ENCODE measurements at places on chromosomes 7 and 10.

GRCh38 chr7:102119213-102119651, 167.4 kb upstream of the SH2B2 start:
- no peak for DNase-seq

DNA sequence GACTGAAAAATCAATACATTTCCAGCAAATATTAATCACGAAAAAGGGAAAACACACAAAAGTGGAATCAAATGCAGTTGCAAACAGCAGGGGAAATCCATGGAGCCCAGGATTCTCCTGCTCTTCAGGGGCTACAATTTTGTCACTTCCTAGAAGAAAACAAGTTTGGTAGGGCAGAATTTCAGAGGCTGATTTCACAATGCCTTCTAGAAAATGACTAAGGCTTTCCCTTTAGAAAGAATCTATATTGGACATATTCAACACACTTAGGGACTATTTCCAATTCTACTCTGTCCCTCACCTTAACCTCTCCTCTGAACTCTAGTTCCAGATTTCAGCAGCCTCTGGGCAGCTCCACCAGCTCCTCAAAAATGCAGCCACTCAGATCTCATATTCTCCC, 111.3 kb downstream of the HECTD2 start:
- no peak for DNase-seq

DNA sequence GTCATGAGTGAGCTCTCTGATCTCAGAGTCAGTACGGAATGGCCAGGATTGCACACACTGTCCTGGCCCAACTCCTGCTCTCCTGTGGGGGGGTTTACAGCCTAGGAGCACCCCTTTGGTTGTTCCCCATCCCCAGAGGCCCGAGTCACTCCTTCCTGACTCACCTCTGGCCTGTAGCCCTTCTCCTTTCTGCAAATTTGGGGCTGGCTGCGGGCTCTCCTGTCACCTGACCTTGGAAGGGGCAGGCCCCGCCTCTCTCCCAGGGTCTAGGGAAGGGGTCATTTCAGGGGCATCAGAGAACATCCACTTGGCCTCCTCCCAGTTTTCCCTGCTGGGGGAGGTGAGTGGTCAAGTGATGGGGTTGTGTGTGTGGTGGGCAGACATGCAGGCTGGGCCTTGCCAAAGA, 1.7 kb downstream of the NYAP1 start:
- DNase-seq: no peak

DNA sequence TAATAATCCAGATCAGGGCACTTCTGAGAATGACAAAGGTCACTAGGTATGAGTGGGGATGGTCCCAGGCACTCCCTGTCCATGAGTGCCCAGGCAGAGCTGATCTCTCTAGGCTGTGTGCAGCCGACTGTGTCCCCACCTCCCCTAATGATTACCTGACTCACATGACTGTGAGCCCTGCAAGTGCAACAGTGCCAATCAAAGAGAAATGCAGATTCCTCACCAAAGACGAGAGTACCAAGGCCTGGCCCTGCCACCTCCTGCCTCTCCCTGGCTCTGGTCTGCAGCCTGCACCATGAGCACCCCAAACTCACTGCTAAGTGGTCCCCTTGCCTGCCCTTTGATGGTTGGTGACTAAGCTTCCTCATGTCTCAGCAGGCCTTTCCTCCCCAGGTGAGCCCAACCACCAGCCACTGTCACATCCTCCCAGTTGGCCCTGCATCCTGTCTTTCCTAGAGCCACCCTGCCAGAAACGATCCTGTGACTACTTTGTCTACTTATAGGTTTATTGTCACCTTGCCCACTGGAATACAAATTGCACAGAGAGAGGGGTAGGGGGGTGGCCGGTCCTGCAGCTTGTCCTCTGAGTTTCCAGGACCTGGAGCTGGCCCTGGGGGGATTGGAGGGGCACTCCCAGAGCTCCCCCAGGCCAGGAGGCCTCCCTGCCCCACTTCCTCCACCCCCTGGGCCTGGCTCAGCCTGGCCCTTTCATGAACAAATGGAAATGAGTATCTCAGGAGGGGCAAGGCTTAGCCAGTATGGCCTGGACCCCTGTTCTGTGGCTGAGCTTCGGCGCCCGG, 22.4 kb upstream of the GDF10 start:
- peak; percentile 70 for DNase-seq

DNA sequence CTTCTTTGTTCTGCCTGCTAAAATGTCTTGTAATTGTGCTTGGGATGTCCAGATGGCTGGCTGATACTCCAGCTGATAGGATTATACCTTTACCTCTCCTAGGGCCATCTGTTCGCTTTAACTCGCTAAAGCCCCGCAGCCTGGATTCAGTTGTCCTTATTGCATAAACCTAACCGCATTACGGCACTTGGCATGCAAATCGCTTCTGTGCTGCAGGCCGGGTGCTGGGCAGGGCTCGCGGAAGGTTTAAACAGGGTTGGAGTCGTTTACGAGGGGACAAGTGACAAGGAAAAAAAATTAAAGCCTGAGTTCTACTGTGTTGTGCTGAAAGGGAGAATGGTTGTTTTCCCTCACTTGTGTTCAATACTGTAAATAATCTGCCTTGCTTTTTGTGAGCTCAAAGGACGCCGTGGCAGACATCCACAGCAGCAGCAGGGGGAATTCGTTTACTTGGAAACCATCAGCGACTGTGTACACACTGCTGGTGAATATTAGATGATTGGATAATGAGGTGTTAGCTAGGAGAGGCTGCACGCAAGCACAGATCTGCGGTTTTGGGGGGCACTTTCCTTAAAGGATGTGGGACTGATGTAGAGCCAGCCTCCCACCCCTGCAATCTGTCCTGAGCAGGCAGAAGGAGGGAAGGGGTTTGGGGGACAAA, 93.0 kb downstream of the EBF3 start:
- peak; percentile 89 for DNase-seq

DNA sequence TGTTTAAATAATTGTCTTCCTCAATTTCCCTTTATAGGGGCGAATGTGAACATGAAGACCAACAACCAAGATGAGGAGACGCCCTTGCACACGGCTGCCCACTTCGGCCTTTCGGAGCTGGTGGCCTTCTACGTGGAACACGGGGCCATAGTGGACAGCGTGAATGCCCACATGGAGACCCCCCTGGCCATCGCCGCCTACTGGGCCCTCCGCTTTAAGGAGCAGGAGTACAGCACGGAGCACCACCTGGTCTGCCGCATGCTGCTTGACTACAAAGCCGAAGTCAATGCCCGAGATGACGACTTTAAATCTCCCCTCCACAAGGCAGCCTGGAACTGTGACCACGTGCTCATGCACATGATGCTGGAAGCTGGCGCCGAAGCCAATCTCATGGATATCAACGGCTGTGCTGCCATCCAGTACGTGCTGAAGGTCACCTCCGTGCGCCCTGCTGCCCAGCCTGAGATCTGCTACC, 42.1 kb downstream of the ASB4 start:
- DNase-seq: no peak

- DNase-seq: no peak
Measured at GRCh38 chr7:120467676-120468075, 194.7 kb downstream of the KCND2 start.

- DNase-seq: no peak
Measured at GRCh38 chr7:33750177-33750576, 155.2 kb upstream of the BMPER start.

- no peak for DNase-seq
Measured at GRCh38 chr10:11553773-11554381, 57.6 kb downstream of the USP6NL start.

- no peak for DNase-seq
Measured at GRCh38 chr7:95861041-95861440, 88.7 kb downstream of the DYNC1I1 start.

DNA sequence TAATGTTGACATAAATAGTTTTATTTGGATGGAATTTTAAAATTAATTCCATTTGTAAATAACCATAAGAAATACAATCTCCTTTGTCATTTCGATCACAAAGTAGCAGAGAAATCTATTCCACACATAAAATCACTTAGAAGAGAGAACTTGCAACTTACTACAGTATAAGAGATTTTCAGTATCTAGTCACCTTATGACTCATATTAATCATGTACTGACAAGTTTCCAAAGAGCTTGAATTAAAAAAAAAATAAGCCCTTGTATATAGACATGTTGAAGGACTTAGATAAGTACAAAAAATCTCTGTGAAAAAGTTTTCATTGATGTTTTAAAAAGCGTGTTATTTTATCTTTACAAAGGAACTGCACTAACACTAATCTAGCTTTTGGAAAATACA, 207.1 kb upstream of the ETV1 start:
- DNase-seq: no peak

DNA sequence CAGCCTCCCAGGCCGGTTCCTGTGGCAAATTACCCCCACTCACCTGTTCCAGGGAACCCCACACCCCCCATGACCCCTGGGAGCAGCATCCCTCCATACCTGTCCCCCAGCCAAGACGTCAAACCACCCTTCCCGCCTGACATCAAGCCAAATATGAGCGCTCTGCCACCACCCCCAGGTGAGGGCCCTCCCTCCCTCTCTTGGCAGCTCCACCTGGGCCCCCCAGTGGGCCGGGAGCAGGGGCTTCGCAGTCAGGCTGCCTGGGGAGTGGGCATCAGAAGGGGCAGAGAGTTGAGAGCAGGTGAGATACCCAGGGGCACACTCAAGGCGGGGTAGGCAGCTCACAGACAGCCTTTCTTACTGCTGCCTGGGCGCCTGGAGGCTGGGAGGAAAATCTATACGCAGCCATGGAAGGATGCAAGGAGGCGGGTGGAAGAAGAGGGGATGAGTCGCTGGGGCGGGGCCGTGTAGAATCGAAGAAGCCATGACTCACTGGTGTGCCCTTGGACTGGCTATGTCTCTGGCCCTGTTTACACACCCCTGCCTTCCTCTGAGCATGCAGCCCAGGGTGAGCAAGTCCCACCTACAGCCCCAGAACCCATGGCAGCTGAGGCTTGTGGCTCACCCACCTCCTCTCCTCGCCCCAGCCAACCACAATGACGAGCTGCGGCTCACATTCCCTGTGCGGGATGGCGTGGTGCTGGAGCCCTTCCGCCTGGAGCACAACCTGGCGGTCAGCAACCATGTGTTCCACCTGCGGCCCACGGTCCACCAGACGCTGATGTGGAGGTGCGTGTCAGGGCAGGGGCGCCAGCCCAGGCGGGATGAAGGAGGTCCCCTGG, 48.6 kb upstream of the PPIF start:
- no peak for DNase-seq

DNA sequence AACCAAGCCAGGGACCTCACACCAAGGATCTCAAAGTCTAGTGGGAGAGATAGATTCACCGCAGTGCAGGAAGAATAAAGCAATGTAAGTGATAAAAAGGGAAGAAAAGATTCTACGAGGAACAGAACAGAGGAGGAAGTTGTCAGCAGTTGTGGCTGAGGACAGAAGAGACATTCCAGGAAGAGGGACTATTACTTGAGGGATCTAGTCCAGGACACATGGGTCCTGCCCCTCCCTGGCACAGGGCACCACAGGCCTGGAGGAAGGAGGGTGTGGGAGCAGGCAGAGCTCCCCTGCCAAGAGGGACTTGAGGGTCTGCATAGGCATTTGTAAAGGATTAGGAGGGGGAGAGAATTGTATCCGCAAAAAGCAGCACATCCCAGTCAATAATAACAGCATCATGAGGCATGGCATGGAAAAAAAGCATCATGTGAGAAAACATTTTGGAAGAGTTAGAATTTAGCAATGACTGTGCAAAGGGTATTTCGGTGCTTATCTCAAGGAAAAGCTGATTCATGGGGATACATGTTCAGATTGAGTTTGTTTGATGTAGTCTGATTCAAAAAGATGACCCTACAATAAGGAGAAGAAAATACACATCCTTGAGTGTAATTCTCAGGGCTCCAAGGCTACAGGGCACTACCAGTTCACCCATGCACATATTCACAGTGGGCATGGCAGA, 12.7 kb downstream of the C10orf71 start:
- no peak for DNase-seq

DNA sequence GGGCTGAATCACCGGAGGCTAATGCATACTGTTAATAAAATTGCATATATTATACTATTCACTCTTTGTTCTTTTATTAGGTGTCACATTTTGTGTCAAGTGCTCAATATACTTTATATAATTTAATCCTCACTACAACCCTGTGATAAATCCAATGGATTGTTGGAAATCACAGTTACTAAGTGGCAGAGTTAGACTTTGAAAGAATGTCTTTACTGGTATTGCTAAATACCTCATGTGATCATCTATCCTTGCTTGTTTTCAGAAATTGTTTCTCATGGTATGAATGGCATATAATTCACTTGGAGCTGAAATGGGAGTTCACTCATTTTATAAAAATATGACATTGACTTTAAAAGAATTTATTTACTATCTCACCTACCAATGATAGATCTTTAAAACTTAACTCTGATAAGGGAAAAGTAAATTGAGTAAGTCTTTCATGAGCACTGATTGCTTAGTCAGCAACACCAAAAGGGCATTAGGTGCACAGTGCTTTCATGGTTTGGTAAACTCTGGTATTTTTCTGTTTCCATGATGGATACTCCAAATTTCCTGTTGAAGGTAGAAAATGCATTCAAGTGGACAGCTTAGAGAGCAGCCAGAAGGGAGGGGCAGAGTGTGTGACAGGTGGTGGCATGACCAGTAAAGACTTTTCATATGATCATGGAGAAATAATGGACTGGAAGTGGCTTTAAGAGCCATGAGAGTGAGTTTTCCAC, 22.6 kb downstream of the ENKUR start:
- no peak for DNase-seq

DNA sequence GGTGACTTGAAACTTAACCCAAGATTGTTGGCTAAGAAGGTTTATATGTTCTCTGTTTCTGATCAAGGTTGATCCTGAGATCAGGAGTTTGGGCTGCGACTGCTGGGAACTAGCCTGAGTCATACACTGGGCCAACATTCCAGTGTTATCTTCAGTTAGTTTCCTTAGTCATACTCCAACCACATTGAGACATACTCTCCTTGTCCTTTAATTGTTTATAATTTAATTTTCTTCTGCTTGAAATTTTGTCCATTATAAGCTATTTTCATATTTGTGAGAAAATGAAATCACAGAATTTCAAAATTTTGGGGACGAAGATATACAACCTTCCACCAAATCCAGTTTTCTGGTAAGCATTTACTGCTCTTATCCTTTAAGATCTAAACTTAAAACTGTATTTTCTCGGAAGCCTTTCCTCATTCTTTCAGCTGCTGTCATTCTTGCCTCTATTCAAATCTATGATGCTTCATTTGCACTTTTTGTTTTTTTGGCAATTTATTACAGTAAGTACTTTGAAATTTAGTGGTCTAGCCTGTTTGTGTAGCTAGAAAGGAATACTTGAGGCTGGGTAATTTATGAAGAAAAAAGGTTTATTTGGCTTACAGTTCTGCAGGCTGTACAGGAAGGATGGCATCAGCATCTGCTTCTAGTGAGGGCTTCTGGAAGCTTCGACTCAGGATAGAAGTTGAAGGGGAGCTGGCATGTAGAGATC, 63.4 kb upstream of the POT1 start:
- DNase-seq: no peak
